ENCODE measurements at places on chromosomes 4 and X.

- no peak overlapping the region for H3K4me3 ChIP-seq
- H3K27ac ChIP-seq = no peak overlapping the region
- no peaks in the 10 kb centered on the region for H3K27me3 ChIP-seq
- H3K4me1 ChIP-seq = no peaks in the 10 kb centered on the region
- H3K36me3 ChIP-seq = no peaks in the 10 kb centered on the region
Observed at GRCh38 chrX:105975382-105975781, 63.1 kb downstream of the SERPINA7 start.

DNA sequence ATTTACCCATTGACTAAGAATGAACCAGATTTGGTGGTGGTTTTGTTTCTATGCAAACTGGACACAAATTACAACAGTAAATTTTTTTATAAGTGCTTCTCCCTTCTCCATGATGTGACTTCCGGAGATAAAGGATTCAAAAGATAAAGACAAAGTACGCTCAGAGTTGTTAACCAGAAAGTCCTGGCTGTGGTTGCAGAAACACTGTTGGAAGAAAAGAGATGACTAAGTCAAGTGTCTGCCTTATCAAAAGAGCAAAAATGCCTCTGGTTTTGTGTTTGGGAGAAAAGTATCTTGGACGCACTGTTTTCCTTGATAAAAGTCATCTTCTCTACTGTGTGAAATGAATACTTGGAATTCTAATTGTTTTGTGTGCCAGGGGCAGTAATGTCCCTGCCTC lies 213.4 kb downstream of the GC start:
- no peak overlapping the region for H3K27ac ChIP-seq
- no peaks in the 10 kb centered on the region for H3K36me3 ChIP-seq
- H3K27me3 ChIP-seq = no peaks in the 10 kb centered on the region
- H3K4me1 ChIP-seq = no peaks in the 10 kb centered on the region
- no peak for DNase-seq

DNA sequence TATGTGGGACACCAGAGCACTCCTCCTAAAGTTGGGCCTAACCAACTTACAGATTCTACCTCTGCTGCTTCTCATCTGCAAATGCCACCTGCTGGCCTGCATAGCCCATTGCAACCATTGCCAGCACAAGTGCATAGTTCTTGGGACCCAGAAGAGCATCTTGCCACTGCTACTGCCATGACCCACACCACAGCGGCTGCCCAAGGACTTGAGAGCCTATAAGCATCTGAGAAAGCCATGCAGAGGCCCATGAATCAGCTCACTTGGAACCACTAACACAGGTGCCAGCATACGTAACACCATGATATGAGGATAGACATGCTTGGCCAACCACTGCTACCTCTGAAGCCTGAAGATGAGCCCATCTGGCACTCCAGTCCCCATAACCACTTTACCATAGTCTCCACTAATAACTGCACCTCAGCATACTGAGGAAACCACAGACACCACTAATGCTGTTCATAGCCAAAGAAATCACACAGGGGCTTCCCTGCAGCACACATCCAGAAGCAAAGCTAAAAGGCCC lies 258.1 kb upstream of the AGTR2 start:
- no peaks in the 10 kb centered on the region for H3K27me3 ChIP-seq
- H3K27ac ChIP-seq = no peak overlapping the region
- no peak for DNase-seq
- H3K4me3 ChIP-seq = no peak overlapping the region
- no peaks in the 10 kb centered on the region for H3K36me3 ChIP-seq

DNA sequence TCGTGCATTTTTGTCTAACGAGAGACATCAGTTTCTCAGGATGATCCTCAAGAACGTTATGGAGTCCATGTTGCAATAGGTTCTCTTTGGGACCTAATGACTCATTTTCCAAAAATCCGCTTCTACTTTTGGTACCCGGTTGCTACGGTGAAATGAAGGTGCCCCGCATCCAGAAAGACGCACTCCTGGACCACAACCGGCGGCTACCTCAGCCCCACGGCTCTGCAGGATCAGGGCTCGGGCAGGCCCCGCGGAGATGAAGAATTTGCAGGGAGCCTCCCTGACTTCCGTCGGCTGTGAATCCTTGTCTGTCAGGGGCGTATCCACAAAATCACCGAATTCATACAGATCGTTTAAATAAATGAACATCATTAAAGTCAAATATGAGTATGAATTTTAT lies 15.6 kb downstream of the GTPBP6 start:
- no peak for DNase-seq
- no peaks in the 10 kb centered on the region for H3K4me1 ChIP-seq
- no peak overlapping the region for H3K4me3 ChIP-seq
- no peaks in the 10 kb centered on the region for H3K27me3 ChIP-seq

GRCh38 chr4:150256841-150257730 lies 178.8 kb downstream of the DCLK2 start:
- no peak overlapping the region for H3K4me3 ChIP-seq
- peaks cover 11% of the 10 kb centered on the region for H3K4me1 ChIP-seq
- H3K27ac ChIP-seq = no peak overlapping the region
- H3K36me3 ChIP-seq = peaks cover 6% of the 10 kb centered on the region
